ENCODE measurements at places on chromosomes 1 and 21.

DNA sequence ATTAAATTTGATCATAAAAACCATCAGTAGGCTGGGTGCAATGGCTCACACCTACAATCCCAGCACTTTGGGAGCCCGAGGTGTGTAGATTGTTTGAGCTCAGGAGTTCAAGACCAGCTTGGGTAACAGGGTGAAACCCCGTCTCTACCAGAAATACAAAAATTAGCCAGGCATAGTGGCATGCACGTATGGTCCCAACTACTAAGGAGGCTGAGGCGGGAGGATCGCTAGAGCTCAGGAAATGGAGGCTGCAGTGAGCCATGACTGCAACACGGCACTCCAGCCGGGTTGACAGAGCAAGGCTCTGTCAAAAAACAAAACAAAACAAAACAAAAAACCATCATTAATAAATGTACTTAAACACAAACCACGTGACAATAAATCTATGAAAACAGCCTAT lies 61.0 kb downstream of the ARID4B start:
- no peak for DNase-seq

- DNase-seq, result peak; percentile 98
Measured at GRCh38 chr1:43969746-43970466, at the start of gene DPH2. Gene DPH2 (plus strand): TSS chr1:43970010. CDS start chr1:43970176, 166 bp downstream.

- no peak for DNase-seq
Measured at GRCh38 chr1:51648180-51649109, 31.6 kb downstream of the OSBPL9 start.

DNA sequence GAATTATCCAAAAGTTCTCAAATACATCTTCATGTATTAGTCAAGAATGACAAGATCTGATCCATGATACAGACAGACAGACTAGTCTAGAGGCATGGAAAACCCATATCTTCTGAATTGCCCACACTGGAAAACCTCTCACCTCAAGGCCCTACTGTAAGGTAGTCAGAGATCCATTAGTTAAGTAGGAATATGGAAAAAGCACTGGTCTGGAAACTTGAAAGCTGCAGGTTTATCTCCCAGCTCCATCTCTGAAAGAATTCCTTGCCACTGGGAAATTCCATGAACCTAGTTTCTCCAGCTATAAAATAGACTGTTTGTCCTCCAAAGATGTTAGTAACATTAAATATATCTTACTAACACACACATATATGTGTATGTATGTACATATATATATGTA lies 169.2 kb downstream of the AKT3 start:
- no peak for DNase-seq

Measured in RWPE1 (cell line).